ENCODE measurements at places on chromosomes 7 and 10. TPM values are rescaled to one million over a fixed set of nuclear protein-coding genes. Genes with fewer than 3 reads are reported as not detected.

PTPRE gene
- 19.9 TPM for total RNA-seq

VWC2 gene
- total RNA-seq, result not detected

FEZF1 gene
- total RNA-seq, result not detected

NYAP1 gene
- 0.32 TPM for total RNA-seq

BICC1 gene
- total RNA-seq, result not detected

DNA sequence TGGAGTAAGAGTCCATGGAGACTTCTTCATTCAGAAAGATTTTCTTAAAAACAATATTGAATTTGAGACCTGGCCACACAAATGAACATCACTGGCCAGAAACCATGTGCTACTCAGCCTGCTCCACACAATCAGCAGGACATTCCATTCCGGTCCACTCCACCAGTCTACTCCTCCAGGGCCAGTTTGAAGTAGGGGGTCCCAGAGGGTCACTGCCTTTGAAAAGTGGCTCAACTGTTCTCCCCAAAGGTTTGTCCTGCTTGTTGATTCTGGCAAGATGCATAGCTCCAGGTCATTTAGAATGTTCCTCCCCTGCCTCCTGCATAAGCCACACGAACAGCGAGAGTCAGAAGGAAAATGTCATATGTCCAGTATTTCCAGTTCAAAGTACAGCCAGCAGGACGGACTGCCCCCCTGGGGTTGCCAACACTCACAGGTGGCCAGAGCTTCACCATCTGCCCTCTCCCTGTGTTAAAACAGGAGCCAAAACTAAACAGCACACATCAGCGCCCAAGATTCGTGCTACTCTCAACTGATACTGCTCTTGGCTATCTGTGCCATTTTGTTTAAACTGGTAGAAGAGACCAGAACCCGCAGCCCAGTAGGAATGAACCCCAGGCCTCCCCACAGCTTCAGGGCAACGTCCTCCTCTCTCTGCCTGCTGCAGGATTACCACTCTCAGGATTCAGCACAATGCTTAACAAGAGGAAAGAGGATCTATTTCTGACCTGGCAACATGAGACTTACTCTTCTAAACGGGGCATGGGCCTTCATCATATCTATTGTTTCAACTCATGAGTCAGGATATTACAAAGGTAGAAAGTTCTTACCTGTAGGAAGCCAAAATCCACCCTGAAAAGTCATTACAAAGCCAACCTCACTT, 11.3 kb downstream of the GRB10 start:
- H3K36me3 ChIP-seq, result no peaks in the 10 kb centered on the region
- H3K27me3 ChIP-seq, result no peaks in the 10 kb centered on the region
- no peaks in the 10 kb centered on the region for H3K4me1 ChIP-seq
- H3K27ac ChIP-seq, result no peak overlapping the region
- no peak overlapping the region for H3K4me3 ChIP-seq
- no peak for DNase-seq

- no peak for DNase-seq
- no peaks in the 10 kb centered on the region for H3K36me3 ChIP-seq
Observed at GRCh38 chr10:58436071-58436470, 50.9 kb downstream of the TFAM start.

GRCh38 chr10:77404810-77405209, 232.8 kb downstream of the KCNMA1 start:
- H3K36me3 ChIP-seq, result no peaks in the 10 kb centered on the region
- no peaks in the 10 kb centered on the region for H3K4me1 ChIP-seq
- no peak overlapping the region for H3K4me3 ChIP-seq
- H3K27ac ChIP-seq, result no peak overlapping the region
- DNase-seq, result no peak

- H3K27me3 ChIP-seq, result peaks cover 7% of the 10 kb centered on the region
- no peaks in the 10 kb centered on the region for H3K36me3 ChIP-seq
- H3K4me3 ChIP-seq, result no peak overlapping the region
- no peak for DNase-seq
- no peak overlapping the region for H3K27ac ChIP-seq
- H3K4me1 ChIP-seq, result no peaks in the 10 kb centered on the region
Observed at GRCh38 chr10:77210645-77211044, 427.0 kb downstream of the KCNMA1 start.

GRCh38 chr10:47019155-47020145, 108.2 kb downstream of the PTPN20 start:
- no peaks in the 10 kb centered on the region for H3K4me1 ChIP-seq
- H3K27ac ChIP-seq, result no peak overlapping the region
- no peak overlapping the region for H3K4me3 ChIP-seq

DNA sequence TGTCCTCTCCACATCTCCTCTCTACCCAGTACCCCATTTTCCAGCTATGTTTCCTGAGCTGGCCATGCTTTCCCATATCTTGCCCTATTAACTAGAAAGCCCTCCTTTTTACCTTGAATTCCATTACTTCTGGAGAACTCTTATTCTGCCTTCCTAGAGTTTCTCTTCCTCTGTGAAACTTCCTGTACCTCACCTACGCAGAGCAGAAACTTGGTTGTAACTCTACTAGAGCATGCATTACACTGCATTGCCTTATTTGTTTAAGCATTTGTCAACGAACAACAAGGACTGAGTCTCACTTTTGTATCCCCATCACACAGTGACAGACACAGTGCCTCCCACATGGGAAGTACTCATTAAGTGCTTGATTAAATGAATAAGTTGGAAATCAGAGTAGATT, 36.4 kb downstream of the VCL start:
- no peaks in the 10 kb centered on the region for H3K36me3 ChIP-seq
- no peak for DNase-seq
- no peak overlapping the region for H3K4me3 ChIP-seq
- peaks cover 16% of the 10 kb centered on the region for H3K4me1 ChIP-seq
- no peaks in the 10 kb centered on the region for H3K27me3 ChIP-seq
- H3K27ac ChIP-seq, result no peak overlapping the region

DNA sequence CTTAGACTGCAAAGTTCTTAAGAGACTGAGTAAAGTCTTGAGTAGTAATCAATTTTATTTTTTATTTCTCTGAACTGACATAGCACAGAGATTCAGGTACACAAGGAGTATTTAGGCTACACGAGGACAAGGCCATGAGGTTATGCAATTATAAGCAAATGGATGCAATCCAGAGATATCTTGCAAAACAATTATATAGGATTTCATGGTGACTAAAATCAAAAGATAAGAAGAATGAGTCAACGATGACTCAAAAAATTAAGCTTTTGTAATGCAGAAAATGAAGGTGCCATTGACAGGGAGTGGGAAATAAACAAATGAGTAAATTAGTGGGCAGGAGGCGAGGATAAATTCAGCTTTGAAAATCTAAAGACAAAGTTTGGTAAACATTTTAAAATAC, 66.7 kb upstream of the MYO3A start:
- H3K36me3 ChIP-seq, result no peaks in the 10 kb centered on the region
- no peaks in the 10 kb centered on the region for H3K27me3 ChIP-seq
- no peaks in the 10 kb centered on the region for H3K4me1 ChIP-seq
- H3K27ac ChIP-seq, result no peak overlapping the region
- no peak overlapping the region for H3K4me3 ChIP-seq

DNA sequence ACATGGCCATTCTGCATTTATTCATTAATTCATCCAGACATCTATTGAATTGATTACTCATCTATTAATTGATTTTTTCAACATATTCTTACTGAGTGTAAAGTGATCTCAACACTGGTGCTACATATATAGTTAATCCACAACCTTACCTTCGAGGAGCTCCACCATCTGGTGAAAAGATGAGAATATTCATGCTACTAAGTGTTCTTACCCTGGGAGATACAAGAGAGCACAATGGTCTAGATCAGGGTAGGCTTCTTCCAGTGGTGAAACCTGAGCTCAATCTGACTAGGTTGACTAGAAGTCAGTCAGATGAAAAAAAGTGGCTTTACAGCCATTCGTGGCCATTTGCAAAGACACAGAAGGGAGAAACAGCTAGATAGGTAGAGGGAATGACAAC, 507.4 kb downstream of the ANKRD7 start:
- no peaks in the 10 kb centered on the region for H3K36me3 ChIP-seq
- no peaks in the 10 kb centered on the region for H3K27me3 ChIP-seq
- H3K27ac ChIP-seq, result no peak overlapping the region
- DNase-seq, result no peak
- H3K4me3 ChIP-seq, result no peak overlapping the region
- H3K4me1 ChIP-seq, result no peaks in the 10 kb centered on the region

DNA sequence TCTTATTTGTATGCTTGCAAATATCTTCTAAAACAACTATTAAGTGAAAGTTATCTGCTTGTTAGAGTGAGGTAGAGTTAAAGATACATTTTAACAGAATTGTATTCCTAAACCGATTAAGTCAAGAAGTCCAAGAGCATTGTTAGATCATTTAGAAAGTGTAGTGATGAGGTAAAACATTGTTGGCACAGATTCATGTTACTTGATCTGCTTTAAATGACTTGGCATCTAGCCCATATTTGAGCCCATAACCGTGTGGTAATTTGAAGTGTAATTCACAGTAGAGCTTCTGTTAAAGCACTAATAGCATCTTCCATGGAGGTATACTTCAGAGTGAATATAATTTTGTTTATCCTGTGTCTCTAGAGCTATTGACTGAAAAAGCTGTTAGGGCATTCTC, 62.1 kb downstream of the PTEN start:
- H3K27me3 ChIP-seq, result no peaks in the 10 kb centered on the region
- H3K4me3 ChIP-seq, result no peak overlapping the region
- peaks cover 75% of the 10 kb centered on the region for H3K4me1 ChIP-seq
- H3K36me3 ChIP-seq, result peaks cover 55% of the 10 kb centered on the region

- H3K27ac ChIP-seq, result no peak overlapping the region
- DNase-seq, result no peak
- H3K4me1 ChIP-seq, result no peaks in the 10 kb centered on the region
- H3K4me3 ChIP-seq, result no peak overlapping the region
Observed at GRCh38 chr7:118060692-118061091, 123.3 kb upstream of the LSM8 start.

GRCh38 chr7:17689361-17689902, 250.9 kb downstream of the SNX13 start:
- no peak for DNase-seq
- H3K27me3 ChIP-seq, result no peaks in the 10 kb centered on the region
- H3K36me3 ChIP-seq, result no peaks in the 10 kb centered on the region
- H3K4me1 ChIP-seq, result no peaks in the 10 kb centered on the region

- H3K4me1 ChIP-seq, result no peaks in the 10 kb centered on the region
- peaks cover 10% of the 10 kb centered on the region for H3K27me3 ChIP-seq
- no peaks in the 10 kb centered on the region for H3K36me3 ChIP-seq
- H3K27ac ChIP-seq, result no peak overlapping the region
Observed at GRCh38 chr7:124781418-124781817, 15.8 kb upstream of the GPR37 start.

- peaks cover 38% of the 10 kb centered on the region for H3K36me3 ChIP-seq
- H3K4me3 ChIP-seq, result peak overlapping the region; percentile 99
- DNase-seq, result no peak
- H3K27ac ChIP-seq, result peak overlapping the region; percentile 98
Observed at GRCh38 chr10:68471063-68471585, 649 bp downstream of the DNA2 start.

DNA sequence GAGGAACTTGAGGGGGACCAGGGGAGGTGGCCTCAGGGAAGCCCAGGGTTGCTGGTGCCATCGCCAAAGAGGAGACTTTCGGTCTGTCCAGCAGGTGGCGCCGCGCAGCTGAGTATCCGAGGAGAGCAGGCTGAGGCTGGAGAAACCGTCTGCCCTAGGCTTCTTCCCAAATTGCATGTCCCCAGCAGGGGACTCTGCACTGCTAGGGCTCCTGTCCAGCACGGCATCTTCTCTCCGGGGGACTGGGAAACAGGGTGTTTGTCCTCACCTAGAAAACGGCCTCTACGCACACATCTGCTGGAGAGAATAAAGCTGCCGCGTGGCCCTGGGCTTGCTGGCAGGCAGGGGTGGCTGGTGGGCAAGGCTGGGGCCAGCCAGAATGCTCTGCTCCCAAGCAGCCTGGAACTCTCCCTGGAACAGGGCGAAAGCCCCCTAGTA, 161.9 kb downstream of the SH2D4B start:
- peaks cover 4% of the 10 kb centered on the region for H3K27me3 ChIP-seq
- H3K4me1 ChIP-seq, result no peaks in the 10 kb centered on the region

GRCh38 chr7:120402079-120402767, 129.2 kb downstream of the KCND2 start:
- H3K4me3 ChIP-seq, result no peak overlapping the region
- no peaks in the 10 kb centered on the region for H3K27me3 ChIP-seq
- no peak for DNase-seq
- peaks cover 3% of the 10 kb centered on the region for H3K4me1 ChIP-seq
- no peaks in the 10 kb centered on the region for H3K36me3 ChIP-seq

DNA sequence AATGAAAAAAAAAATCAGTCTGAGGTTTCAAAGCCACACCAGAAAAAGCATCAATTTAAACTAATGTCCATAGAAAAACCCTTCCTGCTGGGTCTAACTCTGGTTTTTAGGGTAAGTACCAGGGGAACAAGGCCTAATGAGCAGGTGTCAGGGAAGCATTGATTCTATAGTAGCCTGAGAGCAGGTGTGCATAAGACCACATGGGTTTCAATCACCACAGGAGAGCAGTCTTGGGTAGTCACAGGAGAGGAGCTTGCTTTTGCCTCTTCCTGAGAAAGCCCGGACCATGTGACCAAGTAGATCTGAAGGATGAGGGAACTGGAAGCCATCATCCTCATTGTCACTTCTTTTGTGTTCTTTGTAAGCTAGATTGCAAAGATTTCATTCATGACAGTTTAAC, 66.3 kb upstream of the AGK start:
- no peaks in the 10 kb centered on the region for H3K4me1 ChIP-seq
- no peaks in the 10 kb centered on the region for H3K36me3 ChIP-seq
- DNase-seq, result no peak
- peaks cover 15% of the 10 kb centered on the region for H3K27me3 ChIP-seq
- H3K27ac ChIP-seq, result no peak overlapping the region

DNA sequence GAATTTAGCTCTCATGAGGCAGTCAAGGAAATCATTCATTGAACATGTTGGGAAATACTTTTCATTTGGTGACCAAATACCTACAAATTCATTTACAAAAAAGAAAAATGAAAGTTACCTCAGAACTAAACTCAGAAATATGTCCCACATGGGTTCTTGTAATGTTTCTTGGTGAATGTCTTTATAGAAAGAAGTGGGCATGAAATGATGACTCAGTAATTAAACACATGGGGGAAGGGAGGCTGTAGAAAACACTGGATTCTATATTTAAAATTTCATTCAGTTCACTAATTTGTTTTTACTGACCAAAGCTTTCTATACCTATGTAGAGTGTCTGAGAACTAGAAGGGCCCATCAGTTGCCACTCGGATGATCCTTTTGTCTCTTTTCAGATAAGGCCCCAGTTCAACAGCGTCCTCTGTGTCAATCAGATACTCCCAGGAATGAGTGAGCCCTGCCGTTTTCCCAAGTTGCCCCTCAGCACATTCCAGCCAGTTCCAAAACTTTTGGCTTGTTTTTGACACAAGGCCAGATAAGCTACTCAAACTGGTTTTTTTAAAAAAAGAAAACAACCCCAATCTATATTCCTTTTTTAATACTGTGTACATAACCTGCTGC, 49.3 kb upstream of the AGBL3 start:
- no peak overlapping the region for H3K4me3 ChIP-seq
- H3K27ac ChIP-seq, result no peak overlapping the region
- H3K4me1 ChIP-seq, result peaks cover 10% of the 10 kb centered on the region
- H3K36me3 ChIP-seq, result no peaks in the 10 kb centered on the region

- no peak for DNase-seq
- no peak overlapping the region for H3K4me3 ChIP-seq
- no peaks in the 10 kb centered on the region for H3K36me3 ChIP-seq
- no peaks in the 10 kb centered on the region for H3K4me1 ChIP-seq
Observed at GRCh38 chr10:48467669-48468068, 137.2 kb downstream of the ARHGAP22 start.

Data from activated CD8-positive, alpha-beta T cell treated with anti-CD3 and anti-CD28 coated beads for 36 hours (primary cell).